Stimulated activated CD4-positive, alpha-beta T cell treated with anti-CD3 and anti-CD28 coated beads, Interleukin-12 subunit alpha, Interleukin-12 subunit beta, amount 100 ng/mL, for 4 hours (primary cell): ENCODE measurements at places on chromosomes 12 and 14.

DNA sequence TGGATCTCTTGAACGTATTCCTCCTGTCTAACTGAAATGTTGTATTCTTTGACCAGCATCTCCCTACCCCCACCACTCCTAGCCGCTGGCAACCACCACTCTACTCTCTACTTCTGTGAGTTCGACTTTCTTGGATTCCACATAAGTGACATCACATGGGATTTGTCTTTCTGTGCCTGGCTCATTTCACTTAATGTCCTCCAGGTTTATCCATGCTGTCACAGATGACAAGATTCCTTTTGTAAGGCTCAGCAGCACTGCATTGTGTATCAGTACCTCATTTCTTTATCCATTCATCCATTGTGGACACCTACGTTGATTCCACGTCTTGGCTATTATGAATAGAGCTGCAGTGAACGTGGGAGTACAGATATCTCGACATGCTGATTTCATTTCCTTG is 10.5 kb downstream of the PRKAB1 start:
- DNase-seq: no peak

- no peak for DNase-seq
These were observed 8.7 kb downstream of the RFC5 start for GRCh38 chr12:118025168-118025567.

DNA sequence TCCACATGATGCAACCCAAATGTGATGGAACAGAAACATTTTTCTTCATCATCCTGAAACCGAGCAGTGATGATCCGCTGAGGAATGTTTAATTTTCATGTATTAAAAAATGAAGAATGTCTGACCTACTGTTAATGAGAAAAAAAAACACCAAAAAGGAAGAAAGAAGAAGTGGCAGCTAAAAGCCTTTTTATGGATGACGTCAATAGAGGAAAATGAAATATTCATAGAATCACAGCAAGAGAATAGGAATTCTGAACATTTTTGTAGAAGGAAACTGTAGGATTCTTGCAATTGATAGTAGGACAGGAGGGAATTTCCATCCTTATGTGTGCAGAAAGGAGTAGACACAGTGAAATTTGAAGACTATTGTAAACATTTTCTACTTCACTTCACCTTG is 112.9 kb downstream of the PRKCH start:
- DNase-seq: no peak

GRCh38 chr14:52327374-52328226 is 13.5 kb downstream of the PTGER2 start:
- no peak for DNase-seq

DNA sequence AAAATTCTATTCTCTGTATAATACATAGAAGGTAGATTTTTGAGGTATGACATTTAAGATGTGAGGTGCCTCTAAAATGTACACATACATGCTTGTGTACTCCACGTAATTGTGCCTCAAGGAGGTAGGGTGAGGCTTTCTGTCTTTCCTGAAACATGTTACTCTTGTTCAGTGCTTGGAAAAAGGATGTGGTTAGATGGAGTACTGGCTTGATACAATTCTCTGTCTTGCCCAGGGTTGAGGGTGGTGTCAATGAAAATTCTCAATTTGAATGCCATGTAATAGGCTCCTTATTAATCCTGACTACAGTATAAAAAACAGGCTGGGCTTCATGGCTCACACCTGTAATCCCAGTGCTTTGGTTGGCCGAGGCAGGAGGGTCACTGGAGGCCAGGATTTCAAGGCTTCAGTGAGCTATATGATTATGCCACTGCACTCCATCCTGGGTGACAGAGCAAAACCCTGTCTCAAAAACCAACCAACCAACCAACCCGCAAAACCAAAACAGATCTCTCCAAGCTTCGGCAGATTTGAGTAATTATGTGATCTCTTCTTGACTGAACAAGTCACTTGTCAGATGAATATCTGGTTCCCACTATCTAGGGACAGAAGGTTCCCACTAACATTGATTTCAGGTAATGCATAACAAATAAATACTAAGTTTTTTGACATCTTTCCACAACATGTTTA is 41.6 kb downstream of the RCOR1 start:
- DNase-seq: no peak

GRCh38 chr12:94789510-94790225 is 139.3 kb upstream of the TMCC3 start:
- DNase-seq: no peak

DNA sequence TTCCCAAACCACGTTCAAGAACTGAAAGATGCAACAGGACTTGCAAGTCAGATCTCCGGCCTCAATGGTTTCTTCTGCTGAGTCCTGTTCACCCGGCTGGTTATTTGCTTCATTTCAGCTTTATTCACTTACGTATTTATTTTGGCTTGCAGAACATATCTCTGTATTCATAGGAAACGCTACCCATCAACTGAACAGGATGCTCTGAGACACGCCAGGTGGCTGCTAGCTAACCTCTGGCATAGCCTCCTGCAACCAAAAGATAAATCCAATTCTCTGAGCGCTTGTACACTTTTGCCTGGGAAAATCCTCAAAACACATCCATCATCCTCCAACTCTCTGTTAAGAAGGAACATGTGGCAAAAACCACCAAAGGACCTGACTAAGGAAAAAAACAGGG is 17.3 kb downstream of the MAP3K9 start:
- no peak for DNase-seq

DNA sequence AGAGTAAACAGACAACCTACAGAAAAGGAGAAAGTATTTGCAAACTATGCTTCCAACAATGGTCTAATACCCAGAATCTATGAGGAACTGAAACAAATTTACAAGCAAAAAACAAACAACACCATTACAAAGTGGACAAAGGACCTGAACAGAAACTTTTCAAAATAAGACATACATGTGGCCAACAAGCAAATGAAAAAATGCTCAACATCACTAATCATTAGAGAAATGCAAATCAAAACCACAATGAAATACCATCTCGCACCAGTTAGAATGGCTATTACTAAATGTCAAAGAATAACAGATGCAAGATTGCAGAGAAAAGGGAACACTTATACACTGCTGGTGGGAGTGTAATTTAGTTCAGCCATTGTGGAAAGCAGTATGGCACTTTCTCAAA is 125.8 kb downstream of the C12orf42 start:
- no peak for DNase-seq

DNA sequence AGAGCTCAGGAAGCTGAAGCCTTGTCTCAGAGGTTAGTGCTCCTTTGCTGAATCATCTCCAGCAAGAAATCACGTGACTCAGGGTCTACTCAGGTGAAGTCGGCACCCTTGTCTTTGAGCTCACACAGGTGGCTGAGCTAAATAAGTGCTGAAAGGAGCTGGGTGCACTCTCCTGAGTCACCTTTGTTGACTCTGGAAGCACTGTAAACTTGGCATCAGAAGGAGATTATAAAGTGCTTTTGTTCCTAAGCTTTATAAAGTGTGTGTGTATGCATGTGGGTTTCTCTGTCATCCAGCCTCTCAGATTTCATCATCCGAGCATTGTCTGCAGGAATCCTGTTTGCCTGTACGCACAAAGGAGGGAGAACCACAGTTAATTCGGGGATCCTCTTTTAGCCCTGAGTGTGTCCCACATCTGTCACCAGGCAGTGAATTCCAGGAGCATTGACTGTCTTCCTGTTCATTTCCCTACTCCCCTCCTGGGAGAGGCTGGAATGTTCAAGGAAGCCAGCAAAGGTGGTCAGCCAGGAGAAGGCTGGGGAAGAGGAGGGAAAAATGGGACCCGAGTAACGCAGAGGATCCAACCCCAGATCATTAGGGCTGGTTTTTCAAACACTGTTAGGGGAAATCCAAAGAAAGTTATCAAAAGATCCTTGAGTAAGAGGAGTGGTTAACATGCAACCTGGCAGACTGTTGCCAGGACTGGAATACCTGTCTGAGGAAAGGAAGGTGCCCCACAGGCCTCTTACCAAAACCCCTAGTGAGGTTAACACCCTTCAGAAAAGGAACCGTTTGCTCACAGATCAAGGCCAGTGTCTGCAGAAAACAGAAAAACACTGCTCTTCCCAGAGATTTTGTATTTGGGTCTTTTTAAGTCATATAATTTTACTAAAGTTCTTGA is 157.5 kb upstream of the HIF1A start:
- DNase-seq: peak; percentile 29

- DNase-seq: no peak
These were observed 4.2 kb upstream of the TEP1 start for GRCh38 chr14:20417250-20418186.

- DNase-seq: no peak
These were observed 30.3 kb downstream of the PITPNM2 start for GRCh38 chr12:123120452-123121166.

DNA sequence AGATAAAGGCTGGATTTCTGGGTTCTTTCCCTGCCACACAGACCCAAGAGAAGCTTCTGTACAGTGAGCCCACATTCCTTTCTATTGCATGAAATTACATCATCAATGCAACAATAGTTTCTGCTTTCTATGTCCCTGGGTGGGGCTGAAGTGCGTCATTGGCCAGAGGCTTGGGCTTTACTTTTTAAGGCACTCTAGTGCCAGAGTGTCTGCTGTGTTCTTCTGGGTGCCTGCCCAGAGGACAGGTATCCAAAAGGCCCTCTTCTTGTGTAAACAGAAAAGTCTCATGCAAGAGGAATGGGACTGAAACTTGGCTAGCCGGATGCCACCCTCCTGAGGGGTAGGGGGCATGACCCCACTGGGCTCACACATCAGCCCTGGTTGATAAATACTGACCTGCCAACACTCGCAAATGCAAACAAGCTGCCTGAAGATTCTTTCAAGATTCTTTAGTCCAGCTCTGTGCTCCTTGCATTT is 5.9 kb downstream of the KRT86 start:
- DNase-seq: no peak

GRCh38 chr14:90409209-90409730 is 12.4 kb downstream of the CALM1 start:
- DNase-seq: no peak

DNA sequence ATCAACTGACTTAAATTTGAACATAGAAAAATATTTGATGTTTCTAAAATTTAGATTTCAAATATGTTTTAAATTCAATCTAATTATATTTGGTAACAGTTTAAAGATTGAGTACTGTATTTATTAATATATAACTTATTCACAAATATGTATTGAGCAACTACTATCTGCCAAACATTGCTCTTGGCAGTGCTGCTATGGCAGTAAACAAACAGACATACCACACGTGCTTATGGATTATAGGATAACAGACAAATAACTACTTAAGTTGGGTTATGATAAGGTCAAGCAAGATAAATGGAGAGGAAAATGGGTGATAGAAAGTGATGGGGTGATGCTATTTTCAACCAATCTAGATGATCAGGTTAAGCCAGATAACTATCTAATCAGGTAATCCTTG is 538.1 kb downstream of the C12orf50 start:
- DNase-seq: no peak

GRCh38 chr14:34003691-34004090 is 52.8 kb upstream of the EGLN3 start:
- DNase-seq: no peak

GRCh38 chr14:55609681-55610080 is 29.7 kb downstream of the KTN1 start:
- DNase-seq: no peak

GRCh38 chr12:108683906-108684556 is 47.3 kb downstream of the CORO1C start:
- no peak for DNase-seq
